ENCODE measurements at places on chromosomes 12 and 14.

GRCh38 chr12:125324861-125325490 is 259.7 kb downstream of the AACS start:
- DNase-seq: no peak

GRCh38 chr14:75941030-75941429 is 40.8 kb downstream of the TGFB3 start:
- no peak for DNase-seq

DNA sequence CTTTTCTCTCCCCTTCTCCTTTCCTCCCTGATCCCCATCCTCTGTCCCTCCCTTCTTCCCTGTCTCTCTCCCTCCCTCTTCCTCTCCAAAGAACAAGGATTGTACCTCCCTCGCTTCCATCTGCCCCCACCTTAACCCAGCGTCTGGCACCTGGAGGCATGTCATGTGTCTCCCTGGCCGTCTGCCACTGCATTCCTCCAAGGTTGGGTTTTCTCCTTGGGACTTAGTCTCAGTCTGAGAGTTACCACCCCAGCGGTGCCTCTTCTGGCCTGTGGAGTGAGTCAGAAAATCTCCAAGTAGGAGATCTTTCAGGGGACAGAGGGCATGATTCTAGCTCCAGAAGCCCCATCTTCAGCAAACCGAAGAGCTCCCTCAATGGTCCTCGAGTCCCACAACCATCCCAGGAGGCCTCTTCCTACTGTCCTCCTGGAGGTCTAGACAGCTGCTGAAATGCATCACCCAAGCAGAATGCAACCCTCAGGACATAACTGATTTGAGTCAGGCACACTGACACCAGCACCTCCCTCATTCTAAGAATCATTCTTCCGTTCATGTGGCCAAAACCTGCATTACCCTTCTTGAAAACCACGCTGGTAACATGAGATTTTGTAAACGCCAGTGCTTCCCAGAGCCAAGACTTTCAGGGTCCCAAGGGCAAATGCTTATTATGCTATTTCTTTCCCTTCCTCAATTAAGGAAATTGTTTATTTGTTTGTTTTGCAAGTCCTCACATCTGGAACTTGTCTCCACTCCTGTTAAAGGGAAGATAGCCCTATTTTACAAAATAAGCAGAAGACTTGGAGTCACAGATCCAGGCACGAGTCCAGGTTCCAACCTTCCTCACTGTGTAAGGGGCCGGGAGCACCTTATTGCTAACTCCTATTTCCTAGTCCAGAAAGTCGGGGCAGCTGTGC is 463.2 kb downstream of the BCL11B start:
- DNase-seq: no peak

GRCh38 chr12:62844915-62845314 is 90.0 kb downstream of the PPM1H start:
- DNase-seq: no peak

DNA sequence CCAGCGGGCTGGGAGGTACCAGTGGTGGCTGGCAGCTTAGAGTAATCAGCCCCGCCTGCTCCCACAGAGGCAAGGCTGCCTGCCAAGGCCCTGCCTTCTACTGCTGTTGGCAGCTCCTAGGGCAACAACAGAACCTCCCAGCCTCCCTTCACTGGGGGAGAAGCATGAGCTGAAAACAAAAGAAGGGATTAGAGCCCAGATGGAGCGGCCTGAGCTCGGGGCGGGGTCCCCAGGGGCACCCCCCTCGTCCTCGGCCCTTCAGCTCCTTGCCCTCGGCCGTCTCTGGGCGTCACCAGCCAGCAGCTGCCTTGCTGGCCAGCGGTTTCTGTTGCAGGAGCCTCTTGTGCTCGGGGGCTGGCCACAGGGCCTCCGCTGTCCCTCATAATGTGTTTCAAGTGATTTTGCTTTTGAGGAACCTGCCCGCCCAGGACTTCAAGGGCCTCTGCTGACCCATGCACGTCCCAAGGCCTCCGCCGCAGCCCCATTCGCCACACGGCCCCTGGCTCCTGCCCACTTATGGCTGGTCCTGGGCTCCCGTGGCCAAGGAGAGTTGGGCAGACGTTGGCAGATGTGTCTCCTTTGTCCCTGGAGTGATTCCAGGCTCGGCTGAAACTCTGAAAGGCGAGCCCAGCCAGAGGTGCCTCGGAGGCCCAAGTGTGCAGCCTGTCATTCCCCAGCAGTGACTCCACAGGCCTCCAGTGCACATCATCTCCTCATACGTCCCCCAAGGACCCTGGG is 49.7 kb downstream of the PSMA6 start:
- peak; percentile 50 for DNase-seq

Measured in choroid plexus epithelial cell (primary cell).